ENCODE measurements at places on chromosomes 12 and 14. TPM values are rescaled to one million over a fixed set of nuclear protein-coding genes. Genes with fewer than 3 reads are reported as not detected.

DNA sequence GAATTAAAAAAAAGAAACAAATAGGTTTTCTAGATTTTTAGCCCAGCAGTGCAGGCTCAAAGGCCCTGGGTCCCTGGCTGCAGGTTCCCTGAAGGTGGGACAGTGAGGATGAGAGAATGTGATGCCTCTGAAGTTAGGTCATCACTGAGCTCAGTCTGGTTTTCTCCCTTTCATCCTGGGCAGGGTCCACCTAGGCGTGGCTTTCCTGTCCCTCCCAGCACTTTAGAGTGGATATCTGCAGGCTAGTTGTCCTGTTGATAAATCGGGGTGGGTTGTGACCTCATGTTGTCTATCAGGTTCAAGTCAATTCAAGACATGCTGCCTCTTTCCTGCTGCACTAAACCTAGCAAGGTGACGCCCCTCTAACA lies 60.9 kb downstream of the MAP1LC3B2 start:
- H3K4me3 ChIP-seq = no peak overlapping the region
- H3K27ac ChIP-seq = peak overlapping the region; percentile 89
- peaks cover 25% of the 10 kb centered on the region for H3K4me1 ChIP-seq
- peak; percentile 79 for DNase-seq

DNA sequence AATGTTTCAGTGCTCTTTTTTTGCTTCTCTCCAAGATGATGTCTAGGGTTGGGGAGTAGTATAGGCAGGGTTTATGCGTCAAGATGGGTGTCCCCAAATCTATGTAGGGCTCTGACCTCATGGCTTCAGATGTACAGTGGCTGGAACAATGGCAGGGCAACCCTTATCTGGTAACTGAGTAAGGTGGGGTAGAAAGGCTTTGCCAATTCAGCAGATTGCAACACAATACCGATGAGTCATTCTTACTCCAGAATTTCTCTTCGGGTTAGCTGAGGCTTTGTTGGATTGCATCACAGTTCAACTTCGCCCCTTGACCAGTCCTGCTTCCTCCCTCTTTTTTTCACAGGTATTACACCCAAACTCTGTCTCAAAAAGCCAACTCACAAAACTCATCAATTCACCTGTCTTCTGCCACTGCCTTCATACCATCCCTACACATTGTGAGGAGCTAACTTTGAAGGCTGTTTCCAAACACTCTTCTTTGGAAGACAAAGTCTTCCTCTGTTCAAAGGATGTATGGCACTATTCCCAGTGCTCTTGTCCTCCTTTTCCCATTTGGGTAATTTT lies 190.2 kb upstream of the CNOT2 start:
- H3K4me3 ChIP-seq = no peak overlapping the region
- H3K36me3 ChIP-seq = no peaks in the 10 kb centered on the region
- peak overlapping the region; percentile 58 for H3K27ac ChIP-seq
- no peaks in the 10 kb centered on the region for H3K27me3 ChIP-seq

DNA sequence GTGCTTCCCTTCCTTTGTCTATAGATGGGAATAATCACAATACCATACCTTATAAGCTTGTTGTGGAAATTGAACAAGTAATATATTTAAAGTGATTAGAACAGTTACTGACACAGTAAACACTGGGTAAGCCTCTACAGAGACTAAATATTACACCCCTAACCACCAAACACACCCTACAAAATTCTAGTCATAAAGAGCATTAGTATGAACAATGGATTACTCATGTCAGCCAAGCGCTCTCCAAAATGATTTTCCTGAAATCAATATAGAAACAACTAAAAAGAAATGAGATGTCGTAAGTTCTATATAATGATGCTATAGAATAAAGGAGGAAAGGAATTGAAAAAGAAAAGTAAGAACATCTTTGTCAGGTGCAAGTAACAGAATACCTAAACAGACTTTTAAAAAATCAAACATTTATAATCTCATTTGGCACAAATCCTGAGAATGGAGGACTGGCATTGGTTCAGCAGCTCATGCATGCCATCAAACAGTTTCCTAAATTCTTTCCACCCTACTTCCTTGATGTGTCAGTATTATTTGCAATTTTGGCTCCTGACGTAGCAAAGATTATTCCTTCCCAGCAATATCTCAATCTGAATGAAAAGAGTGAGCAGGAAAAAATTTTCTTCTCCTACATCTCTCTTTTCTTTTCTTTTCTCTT lies 118.0 kb downstream of the SINHCAF start:
- no peak overlapping the region for H3K4me3 ChIP-seq
- no peaks in the 10 kb centered on the region for H3K27me3 ChIP-seq
- H3K36me3 ChIP-seq = no peaks in the 10 kb centered on the region

GRCh38 chr14:90693413-90693812 lies 122.8 kb downstream of the TTC7B start:
- no peak for DNase-seq
- H3K27ac ChIP-seq = no peak overlapping the region
- H3K4me1 ChIP-seq = no peaks in the 10 kb centered on the region
- H3K36me3 ChIP-seq = no peaks in the 10 kb centered on the region
- H3K4me3 ChIP-seq = no peak overlapping the region
- H3K27me3 ChIP-seq = no peaks in the 10 kb centered on the region

DNA sequence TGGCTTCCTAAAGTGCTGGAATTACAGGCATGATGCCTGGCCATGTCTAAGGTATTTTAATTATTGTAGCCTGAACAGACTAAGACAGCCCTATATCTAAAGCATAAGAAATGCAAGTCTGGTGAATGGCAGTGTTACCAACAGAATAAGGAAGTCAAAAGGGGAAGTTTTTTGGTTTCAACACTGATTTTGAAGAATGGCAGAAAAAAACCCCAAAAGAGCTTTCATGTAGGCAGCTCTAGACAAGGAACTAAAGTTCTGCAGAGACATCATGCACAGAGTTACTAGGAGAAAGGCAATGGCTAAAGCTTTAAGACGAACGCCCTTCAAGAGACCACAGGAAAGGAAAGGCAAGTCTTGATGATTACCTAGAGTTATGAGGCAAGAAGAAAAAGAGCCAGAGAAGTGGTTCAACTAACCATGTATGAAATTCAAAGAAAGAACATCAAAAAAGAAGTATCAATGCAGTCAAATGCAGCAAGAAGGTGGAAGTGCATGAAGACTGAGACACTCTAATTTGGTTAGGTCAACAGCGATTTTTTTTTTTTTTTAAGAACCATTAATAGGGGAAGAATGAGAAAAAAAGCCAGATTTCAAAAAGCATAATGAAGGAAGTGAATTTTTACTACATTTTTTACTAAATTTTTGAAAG lies 50.8 kb downstream of the RPS6KA5 start:
- no peaks in the 10 kb centered on the region for H3K27me3 ChIP-seq
- DNase-seq = no peak
- no peaks in the 10 kb centered on the region for H3K4me1 ChIP-seq

DNA sequence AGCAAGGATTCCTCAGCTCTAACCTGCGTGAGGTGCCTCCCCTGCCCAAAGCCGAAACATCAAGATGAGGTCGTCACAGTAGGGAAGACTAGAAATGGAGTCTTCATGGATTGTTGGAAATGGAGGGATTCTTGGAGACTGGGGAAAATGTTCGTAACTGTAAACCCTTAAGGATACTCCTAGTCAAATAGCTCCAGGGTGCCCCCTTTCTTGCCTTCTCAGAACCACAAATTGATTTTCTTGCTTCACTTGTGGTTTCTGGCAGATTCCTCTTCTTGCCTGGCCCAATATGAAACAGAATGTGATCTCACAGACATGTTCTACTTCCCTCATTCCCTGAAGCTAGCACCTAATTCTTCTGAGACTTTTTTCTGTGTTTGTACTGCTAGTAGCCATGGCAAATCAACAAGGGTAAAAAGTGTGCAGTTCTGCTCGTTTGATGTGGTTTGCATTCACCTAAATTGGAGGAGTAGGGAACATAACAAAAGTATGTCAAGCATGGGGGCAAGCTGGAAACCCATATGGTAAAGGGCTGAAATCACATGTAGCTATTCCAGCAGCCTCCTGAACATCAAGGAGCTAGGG lies 332.0 kb downstream of the PAWR start:
- no peaks in the 10 kb centered on the region for H3K36me3 ChIP-seq
- DNase-seq = no peak
- peaks cover 22% of the 10 kb centered on the region for H3K4me1 ChIP-seq

DNA sequence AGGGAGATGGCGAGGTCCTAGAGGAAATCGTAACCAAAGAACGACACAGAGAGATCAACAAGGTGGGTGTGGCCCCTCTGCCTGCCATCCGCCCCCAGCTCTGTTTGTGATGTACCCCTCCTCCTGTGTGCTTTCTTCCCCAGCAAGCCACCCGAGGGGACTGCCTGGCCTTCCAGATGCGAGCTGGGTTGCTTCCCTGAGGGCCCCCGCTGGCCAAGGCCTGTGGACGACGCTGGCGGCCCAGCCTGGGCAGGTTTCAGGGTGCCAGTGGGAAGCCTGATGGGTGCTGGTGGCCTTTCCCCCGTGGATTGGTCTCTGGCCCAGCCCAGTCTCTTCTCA lies 2.0 kb downstream of the ARL6IP4 start:
- DNase-seq = no peak
- H3K36me3 ChIP-seq = no peaks in the 10 kb centered on the region
- H3K4me1 ChIP-seq = peaks cover 6% of the 10 kb centered on the region
- H3K27ac ChIP-seq = no peak overlapping the region
- no peaks in the 10 kb centered on the region for H3K27me3 ChIP-seq
- H3K4me3 ChIP-seq = no peak overlapping the region

The KLRC1 gene
- total RNA-seq = not detected

- H3K27ac ChIP-seq = no peak overlapping the region
- H3K4me3 ChIP-seq = no peak overlapping the region
- H3K36me3 ChIP-seq = no peaks in the 10 kb centered on the region
- DNase-seq = no peak
Measured at GRCh38 chr14:27049701-27050100, 451.9 kb upstream of the NOVA1 start.

The NTS gene
- total RNA-seq = not detected

The HPD gene
- total RNA-seq = 0.20 TPM
